ENCODE measurements at places on chromosomes 13 and 19.

- DNase-seq: no peak
Observed at GRCh38 chr13:85142351-85142927, 656.8 kb downstream of the SLITRK6 start.

DNA sequence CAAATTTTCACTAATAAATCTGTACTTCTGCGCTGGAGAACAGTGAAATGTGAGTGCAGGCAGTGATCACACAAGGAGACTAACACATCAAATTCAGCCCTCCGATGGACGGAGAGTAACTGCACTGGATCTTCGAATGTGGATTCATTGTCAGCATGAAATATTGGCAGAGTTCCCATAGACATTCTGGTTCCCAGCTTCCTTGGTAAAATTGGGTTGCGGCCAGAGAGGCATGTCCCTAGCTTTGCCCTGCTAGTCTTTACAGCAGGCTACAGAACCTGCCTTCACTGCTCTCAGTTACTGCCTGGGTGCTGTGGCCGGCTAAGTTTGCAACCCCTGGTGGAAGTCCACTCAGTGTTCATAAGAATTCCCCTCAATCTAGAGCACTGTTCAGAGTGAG, 32.3 kb upstream of the UQCRFS1 start:
- no peak for DNase-seq

DNA sequence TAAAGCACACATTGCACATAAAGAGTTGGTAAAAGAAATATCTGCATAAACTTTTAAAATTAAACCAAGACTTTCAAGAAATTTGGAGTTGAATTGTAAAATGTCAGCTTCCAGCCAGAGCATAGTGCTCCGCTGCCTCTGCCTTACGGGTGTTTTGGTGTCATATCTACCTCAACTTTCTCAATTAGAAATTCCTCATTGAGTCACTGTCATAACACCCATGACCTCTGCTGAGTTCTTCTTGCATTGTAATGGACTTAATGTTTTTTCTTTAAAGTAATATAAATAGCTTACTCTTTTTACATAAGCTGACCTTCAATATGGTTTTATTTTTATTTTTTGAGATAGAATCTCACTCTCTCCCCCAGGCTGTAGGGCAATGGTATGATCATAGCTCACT, 551.0 kb upstream of the NBEA start:
- no peak for DNase-seq

GRCh38 chr13:43805071-43805468, 18.3 kb upstream of the ENOX1 start:
- no peak for DNase-seq

DNA sequence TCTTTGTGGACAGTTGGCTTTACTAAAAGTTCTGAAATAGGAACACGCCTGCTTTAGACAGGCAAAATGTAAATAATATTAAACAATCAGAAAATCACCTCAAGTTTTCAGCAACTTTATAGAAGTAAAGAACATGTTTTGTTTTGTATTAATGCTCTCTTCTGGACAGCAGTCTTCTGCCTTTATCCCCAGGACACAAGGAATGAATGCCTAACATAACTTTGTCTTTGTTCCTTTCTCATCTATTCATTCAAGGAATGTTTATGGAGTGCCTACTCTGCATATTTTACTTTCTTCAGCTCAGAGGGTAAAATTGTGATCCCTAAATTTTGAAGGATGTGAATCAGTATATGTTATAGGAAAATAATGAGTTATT, 325.4 kb downstream of the FOXO1 start:
- no peak for DNase-seq

GRCh38 chr13:37984357-37984756, 114.8 kb upstream of the TRPC4 start:
- peak; percentile 0 for DNase-seq

DNA sequence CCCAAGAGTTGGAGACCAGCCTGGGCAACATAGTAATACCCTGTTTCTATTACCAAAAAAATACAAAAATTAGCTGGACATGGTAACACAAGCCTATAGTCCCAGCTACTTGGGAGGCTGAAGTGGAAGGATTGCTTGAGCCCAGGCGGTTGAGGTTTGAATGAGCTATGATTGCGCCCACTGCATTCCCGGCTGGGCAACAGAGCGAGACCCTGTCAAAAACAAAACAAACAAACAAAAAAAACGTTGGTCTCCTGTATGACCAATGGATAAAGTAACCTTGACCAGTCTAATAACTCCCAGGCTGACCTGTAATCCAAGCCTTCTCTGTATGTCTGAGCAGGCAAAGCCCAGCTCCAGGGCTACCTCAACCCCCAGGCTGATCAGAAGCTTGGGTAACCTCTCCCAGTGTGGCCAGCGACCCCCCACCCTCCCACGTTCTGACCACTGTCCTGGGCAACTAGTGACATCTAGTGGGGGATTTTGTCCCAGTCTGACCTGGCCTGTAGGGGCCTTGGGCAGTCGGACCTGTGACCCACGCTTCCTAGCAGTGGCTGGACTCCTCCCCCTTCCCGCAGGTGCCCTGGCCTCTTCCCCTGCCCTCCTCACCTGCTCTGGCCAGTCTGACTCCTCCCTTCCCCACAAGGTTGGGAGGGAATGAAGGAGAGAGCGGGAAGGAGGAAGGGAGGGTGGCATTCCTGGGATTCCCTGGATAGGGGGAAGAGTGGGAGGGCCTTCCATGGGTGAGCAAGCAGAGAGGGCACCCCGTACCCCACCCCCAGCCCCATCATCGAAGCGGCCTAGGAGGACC, 1.0 kb upstream of the BCAM start:
- DNase-seq: no peak

DNA sequence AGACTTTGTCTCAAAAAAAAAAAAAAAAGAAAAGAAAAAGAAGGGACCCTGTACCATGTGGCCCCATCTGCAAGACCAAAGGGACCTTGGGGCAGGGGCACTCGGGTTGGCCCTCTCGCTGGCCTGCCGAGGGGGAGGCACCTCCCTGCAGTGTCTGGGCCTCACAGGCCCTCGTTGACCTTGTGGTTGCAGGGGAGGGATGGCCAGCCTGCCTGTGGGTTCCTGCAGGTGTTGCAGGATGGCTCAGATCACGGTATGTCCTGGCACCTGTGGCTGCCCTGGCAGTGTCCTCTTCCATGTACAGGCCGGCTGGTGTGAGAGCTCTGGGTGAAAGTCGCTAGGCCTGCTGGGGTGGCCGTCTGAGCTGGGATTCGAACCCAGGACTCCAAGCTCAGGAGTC, 4.7 kb upstream of the PGLS start:
- no peak for DNase-seq

- DNase-seq: no peak
Observed at GRCh38 chr13:96898646-96899254, 95.5 kb downstream of the OXGR1 start.

DNA sequence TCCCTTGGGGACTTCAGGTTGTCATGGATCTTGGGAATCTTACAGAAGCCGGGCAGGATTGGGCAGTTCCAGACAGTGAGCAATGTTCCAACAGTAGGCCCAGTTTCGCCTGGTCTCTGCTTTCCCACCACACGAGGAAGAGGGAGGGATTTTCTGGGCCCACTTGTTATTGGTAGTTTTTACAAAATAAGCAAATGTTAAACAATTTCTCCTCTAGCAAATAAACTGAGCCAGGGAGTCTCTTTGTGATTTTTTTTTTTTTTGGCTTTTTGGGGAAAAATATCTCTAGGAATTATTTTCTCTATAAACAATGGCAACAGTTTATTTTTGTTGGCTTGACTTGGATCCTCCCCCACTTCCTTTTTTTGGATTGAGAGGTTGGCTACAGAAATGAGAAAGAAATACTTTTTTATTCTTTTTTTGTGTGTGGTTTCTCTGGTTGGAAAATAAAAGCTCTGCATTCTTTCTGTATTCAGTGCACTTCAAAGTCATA, 89.3 kb downstream of the TM9SF2 start:
- no peak for DNase-seq

GRCh38 chr19:48752496-48753365, at the start of gene FUT1:
TSS of gene FUT1 (minus strand) at chr19:48752641. CDS start at chr19:48751281, 1,360 bp downstream.
- DNase-seq: peak; percentile 74

DNA sequence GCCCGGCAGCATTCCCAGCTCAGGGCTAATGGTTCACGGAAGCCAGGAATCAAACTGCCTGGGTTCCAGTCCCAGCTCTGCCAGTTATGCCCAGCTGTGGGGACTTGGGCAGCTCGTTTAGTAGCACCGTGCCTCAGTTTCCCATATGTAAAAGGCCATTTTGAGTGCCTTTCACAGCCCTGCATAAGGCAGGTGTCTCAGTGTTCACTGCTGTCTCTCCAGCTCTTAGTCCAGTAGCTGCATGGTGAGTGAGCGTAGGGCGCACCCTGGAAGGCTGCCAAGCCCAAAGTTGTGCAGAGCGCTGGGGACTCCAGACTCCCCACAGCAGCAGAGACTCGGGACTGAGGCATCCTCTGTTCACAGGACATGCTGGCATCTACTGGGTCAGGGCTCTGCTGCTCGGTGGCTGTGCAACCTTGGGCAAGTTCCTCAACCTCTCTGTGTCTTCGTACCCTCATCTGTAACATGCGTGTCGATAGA, 5.5 kb downstream of the RPL28 start:
- no peak for DNase-seq

DNA sequence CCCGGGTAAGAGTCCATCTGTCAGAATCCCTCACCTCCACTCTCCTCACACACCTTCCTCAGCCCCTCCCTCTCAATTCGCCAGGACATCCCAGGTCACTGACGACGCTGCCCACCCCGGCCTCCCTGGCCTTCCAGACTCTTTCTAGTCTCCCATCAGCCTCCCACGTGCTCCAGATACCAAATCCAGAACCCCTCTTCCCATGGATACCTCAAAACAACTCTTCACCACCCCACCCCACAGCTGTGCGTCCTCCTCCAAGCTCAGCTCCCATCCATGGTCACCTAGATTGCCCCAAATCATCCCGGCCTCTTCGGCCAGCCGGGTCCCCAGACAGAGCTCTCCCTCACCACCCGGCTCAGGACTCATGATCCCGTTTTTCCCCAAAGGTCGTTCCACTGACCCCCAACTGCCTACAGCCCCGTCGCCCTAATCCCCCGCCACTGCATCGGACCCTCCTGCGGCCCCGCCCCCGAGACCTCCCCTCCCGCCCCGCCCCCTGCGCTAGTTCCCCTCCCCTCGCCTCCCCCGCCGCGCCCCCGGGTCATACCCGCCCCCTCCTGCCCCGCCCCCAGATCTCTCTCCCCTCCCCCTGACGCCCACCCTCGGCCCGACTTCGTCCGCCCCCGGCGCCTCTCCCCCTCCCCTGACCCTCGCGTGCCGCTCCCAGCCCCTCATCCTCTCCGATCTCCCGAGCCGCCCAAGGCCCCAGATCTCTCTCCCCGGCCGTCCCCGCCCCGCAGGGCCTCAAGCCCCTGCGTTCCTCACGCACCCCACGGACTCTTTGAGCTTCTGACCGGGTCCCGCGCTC, 546 bp downstream of the UBXN6 start:
- DNase-seq: peak; percentile 72

GRCh38 chr19:42129399-42130253, 2.6 kb downstream of the POU2F2 start:
- DNase-seq: peak; percentile 75

- no peak for DNase-seq
Observed at GRCh38 chr13:100880166-100880565, 205.6 kb upstream of the TMTC4 start.

DNA sequence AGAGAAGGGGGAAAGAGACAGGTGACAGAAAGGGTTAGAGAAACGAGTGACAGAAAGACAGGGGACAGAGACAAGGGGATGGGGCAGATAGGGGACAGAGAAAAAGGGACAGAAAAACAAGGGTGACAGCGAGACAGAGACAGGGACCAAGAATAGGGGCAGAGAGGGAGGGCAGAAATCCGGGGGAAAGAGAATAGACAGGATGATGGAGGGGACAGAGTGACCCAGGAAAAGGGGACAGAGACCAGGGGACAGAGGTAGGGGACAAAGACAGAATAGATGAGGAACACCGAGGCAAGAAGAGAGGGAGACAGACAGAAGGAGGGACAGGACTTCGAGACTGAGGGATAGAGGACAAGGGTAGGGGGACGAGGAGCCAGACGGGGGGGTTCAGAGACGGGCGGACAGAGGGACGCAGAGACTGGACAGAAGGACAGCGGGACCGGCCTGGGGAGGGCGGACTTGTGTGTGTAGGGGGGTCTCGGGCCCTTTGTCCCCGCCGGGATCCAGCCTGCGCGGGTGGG, 593 bp downstream of the CADM4 start:
- DNase-seq: no peak

- DNase-seq: no peak
Observed at GRCh38 chr19:40006273-40006691, 9.4 kb downstream of the ZNF546 start.

- no peak for DNase-seq
Observed at GRCh38 chr13:111270126-111270525, 50.3 kb upstream of the TEX29 start.

- DNase-seq: no peak
Observed at GRCh38 chr13:31264151-31264550, 64.4 kb downstream of the B3GLCT start.

- no peak for DNase-seq
Observed at GRCh38 chr19:15197942-15198341, 2.9 kb downstream of the NOTCH3 start.

DNA sequence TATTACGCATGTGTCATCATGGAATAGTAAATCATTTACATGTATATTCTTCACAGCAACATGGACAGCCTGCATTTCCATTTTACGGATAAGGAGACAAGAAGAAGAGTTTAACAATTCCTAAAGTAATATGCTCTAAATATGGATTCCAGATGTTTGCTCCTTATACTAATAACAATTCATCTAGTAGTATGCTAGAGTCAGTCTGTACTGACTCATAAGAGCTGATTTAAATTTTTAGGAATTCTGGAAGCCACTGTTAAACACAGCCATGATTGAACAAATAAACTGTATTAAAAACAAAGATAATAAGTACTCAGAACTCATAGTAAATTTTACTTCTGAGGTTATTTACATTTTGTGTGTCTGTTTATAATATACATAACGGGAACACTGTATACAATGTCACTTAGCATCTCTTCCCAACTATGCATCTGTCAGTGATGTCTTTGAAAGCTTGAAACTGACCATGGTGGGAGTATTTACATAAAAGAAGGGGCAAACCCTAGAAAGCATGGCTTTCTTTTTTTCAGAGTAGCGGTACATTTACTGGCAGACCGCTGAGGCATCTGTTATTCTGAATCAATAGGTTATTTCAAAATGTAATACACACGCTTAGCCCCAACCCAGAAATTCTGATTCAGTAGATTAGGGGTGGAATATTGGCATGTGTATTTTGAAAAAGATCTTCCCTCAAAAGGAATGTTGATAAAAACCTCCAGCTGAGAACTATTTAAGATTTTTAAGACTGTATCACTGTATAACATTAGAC, 12.9 kb downstream of the ZC3H13 start:
- DNase-seq: no peak
